SJSA1 (cell line): ENCODE measurements at places on chromosomes 5 and 9. TPM values are rescaled to one million over a fixed set of nuclear protein-coding genes. Genes with fewer than 3 reads are reported as not detected.

Gene BASP1
- total RNA-seq = 445 and 523 TPM in 2 replicates

Gene GABRP
- total RNA-seq = not detected in 2 replicates

Gene RLN2
- total RNA-seq = not detected in 2 replicates

Gene MLLT3
- total RNA-seq = 9.4 and 13.9 TPM in 2 replicates

Gene ZBTB26
- total RNA-seq = 3.1 and 3.2 TPM in 2 replicates

Gene PDE4D
- total RNA-seq = 4.1 and 6.3 TPM in 2 replicates

Gene SLC2A8
- 17.4 and 35.2 TPM in 2 replicates for total RNA-seq

Gene IFNA13
- total RNA-seq = not detected in 2 replicates

Gene C9orf153
- 0.39 TPM in 1 of 2 replicates, not detected in the other for total RNA-seq

Gene DAPK1
- total RNA-seq = 84.9 and 103 TPM in 2 replicates

DNA sequence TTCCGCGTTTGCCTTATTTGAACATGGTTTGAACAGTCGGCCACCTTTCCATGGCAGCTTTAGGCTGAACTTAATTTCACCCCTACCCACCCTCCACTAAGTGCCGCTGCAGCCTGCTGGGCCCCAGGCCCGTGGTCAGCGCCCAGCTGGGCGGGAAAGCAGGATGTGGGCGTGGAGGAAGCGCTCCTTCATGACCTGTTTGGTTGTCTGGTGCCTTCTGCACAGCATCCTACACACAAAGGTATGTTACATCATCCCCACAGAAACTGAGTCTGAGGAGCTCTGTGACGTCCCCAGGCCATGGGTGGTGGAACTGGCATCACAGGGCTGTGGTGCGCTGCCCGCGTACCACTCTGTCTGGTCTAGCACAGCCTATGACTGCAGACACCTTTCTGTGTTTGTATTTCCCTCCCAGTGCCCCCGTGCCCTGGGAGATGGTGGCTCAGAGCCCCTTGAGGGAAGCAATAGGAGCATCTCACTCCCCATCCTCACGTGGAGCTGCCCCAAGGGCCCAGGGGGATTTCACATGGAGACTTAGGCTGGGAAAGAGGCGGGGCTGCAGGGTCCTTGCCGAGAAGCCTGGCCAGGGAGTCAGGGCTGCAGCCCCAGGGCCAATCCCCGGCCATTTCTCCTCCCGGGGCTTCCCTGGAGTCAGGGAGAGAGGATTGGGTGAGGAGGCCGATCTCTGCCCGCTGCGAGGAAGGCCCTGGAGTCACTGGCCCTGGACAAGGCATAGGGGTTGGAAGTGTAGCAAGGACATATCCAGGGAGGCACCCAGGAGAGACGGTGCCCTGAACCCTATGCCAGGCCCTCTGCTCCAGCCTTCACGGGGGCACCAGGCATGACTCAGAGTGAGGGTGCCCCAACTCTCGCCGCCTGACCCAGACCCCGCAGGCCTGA is 37.5 kb upstream of the SUSD3 start:
- H3K4me1 ChIP-seq = no peaks in the 10 kb centered on the region
- DNase-seq = no peak
- no peaks in the 10 kb centered on the region for H3K36me3 ChIP-seq
- H3K27ac ChIP-seq = no peak overlapping the region
- no peak overlapping the region for H3K4me3 ChIP-seq

GRCh38 chr9:6931913-6932312 is 174.1 kb downstream of the KDM4C start:
- no peaks in the 10 kb centered on the region for H3K27me3 ChIP-seq
- no peak for DNase-seq
- no peak overlapping the region for H3K4me3 ChIP-seq
- H3K27ac ChIP-seq = no peak overlapping the region
- H3K36me3 ChIP-seq = no peaks in the 10 kb centered on the region
- no peaks in the 10 kb centered on the region for H3K4me1 ChIP-seq

- DNase-seq = no peak
- H3K4me3 ChIP-seq = no peak overlapping the region
- H3K4me1 ChIP-seq = no peaks in the 10 kb centered on the region
- H3K27ac ChIP-seq = no peak overlapping the region
These were observed 792.8 kb upstream of the NUDT12 start for GRCh38 chr5:104355350-104355749.

GRCh38 chr9:137087409-137087925 is 682 bp downstream of the MAN1B1 start:
- peaks cover 42% of the 10 kb centered on the region for H3K4me1 ChIP-seq
- H3K27ac ChIP-seq = peak overlapping the region; percentile 39
- DNase-seq = no peak

GRCh38 chr9:107816561-107817021 is 327.0 kb upstream of the KLF4 start:
- H3K27me3 ChIP-seq = no peaks in the 10 kb centered on the region
- no peak for DNase-seq
- H3K27ac ChIP-seq = no peak overlapping the region

GRCh38 chr9:106482733-106483132 is 380.2 kb upstream of the ZNF462 start:
- DNase-seq = no peak
- H3K4me3 ChIP-seq = no peak overlapping the region
- no peaks in the 10 kb centered on the region for H3K27me3 ChIP-seq
- H3K36me3 ChIP-seq = no peaks in the 10 kb centered on the region
- H3K27ac ChIP-seq = no peak overlapping the region; the same call in 1 of the 2 replicates
- H3K4me1 ChIP-seq = peaks cover 5% of the 10 kb centered on the region; the same call in 1 of the 2 replicates

DNA sequence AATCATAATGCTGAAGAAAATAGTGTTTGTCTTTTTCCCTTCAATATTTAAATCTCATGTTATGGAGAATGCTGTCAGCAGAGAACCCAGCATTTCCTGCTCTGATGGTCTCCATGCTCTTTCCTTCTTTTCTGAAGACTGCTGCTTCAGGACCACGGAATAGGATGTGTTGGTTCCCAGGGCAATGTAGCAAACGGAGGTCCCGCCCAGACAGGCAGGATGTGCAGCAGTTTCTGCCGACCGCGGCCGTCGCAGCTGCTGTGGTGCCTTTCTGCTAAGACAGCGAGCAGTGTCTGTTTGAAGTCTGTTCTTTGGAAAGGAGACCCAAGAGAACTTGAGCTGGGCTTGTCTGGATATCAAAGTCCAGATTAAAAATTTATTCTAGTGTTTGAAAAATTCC is 654.3 kb downstream of the CCDC171 start:
- no peak overlapping the region for H3K27ac ChIP-seq
- peaks cover 25% of the 10 kb centered on the region for H3K4me1 ChIP-seq
- no peaks in the 10 kb centered on the region for H3K27me3 ChIP-seq
- DNase-seq = no peak
- H3K4me3 ChIP-seq = no peak overlapping the region

GRCh38 chr5:131640043-131640856 is 5.2 kb upstream of the RAPGEF6 start:
- H3K27ac ChIP-seq = no peak overlapping the region
- no peak overlapping the region for H3K4me3 ChIP-seq
- peaks cover 20% of the 10 kb centered on the region for H3K36me3 ChIP-seq
- no peak for DNase-seq

GRCh38 chr5:149747141-149747832 is 17.2 kb downstream of the PPARGC1B start:
- no peak overlapping the region for H3K4me3 ChIP-seq
- no peak for DNase-seq
- peaks cover 11% of the 10 kb centered on the region for H3K27me3 ChIP-seq
- no peaks in the 10 kb centered on the region for H3K4me1 ChIP-seq
- H3K36me3 ChIP-seq = no peaks in the 10 kb centered on the region

DNA sequence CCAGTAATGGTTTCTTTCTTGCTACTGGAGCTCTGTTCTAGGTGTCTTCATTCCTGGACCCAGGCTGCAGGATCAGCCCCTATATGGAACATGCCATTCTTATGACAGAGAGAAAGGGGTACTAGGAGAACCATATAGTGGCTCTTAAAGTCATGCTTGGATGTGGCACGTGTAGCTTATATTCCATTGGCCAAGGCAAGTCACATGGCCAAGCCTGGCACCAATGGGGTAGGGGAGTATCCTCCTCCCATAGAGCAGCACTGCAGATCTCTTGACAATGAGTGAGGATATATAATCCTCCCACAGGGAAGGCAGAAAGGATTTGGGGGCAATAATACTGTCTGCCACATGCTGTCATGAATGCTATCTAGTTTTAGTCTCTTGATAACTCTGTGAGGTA is 193.3 kb downstream of the PALM2AKAP2 start:
- H3K27ac ChIP-seq = no peak overlapping the region
- H3K4me3 ChIP-seq = no peak overlapping the region
- H3K4me1 ChIP-seq = peaks cover under 1% of the 10 kb centered on the region
- H3K36me3 ChIP-seq = peaks cover 23% of the 10 kb centered on the region

DNA sequence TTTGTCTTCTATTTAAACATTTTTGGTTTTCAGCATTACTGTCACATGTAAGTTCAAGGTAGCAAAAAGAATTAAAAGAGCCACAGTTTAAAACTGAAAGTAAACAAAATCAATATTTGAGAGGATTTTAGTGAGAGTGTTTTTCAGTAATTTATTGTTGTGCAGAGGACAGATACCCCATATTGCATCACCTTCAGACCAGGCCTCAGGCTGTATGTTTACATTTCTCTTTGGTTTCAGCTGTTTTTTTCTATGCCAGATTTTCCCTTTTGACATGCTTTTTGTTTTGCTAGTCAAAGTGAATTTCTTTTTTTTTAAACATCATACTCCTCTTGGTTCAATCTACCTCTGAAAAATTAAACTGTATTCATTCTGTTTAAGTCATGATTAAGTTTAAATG is 47.2 kb downstream of the MAST4 start:
- H3K36me3 ChIP-seq = no peaks in the 10 kb centered on the region
- H3K4me3 ChIP-seq = no peak overlapping the region
- no peak overlapping the region for H3K27ac ChIP-seq
- H3K4me1 ChIP-seq = no peaks in the 10 kb centered on the region
- no peaks in the 10 kb centered on the region for H3K27me3 ChIP-seq
